COLO829 (cell line): ENCODE measurements at places on chromosomes 4 and X.

- DNase-seq, result no peak
Observed at GRCh38 chr4:151434183-151434860, 25.3 kb downstream of the FHIP1A start.

GRCh38 chr4:59597536-59598329, 1602.4 kb upstream of the ADGRL3 start:
- DNase-seq, result peak; percentile 33

DNA sequence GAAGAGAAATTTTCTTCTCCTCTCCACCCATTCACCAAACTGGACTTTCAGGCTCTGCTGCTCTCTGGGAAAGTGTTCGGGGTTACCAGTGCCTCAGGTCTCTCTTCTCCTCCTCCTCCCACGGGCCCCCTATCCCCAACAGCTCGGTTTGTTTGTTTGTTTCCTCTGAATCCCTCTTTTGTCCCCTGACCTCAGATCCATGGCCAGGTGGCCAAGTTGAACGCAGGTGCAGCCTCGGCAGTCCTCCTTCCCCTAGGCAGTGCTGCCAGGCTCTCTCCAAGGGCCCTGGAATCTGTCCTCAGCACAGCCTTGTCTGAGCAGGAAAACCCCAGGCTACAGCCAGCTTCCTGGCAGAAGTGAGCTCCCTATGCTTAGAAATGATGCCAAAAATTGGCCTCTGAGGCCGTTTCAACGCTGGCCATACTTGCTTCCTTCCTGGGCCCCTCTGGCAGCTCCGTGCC, 60.0 kb downstream of the FHDC1 start:
- DNase-seq, result no peak

GRCh38 chr4:118757761-118758251, 72.6 kb downstream of the METTL14 start:
- DNase-seq, result no peak

DNA sequence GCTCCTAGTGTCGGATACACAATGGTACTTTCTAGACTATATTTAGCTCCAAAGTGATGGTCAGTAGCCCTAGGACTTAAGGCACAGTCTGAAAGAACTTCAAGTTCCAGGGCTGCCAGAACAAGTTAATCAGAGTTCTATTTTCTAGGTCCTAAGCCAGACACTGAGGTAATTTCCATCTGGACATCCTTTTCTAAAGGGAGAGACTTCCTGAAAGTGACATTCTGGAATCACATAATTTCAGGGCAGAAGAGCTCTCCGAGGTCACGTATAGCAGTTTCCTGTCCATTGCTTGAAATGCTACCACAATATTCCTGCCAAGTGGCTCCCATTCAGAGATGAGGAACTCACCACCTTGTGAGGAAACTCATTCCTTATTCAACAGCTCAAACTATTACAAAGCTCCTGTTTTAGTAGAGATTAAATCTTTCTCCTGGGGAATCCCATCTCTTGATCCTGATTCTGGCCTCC, 117.9 kb downstream of the COL25A1 start:
- peak; percentile 45 for DNase-seq
